ENCODE measurements at places on chromosomes 1 and 21.

- H3K27me3 ChIP-seq = no peaks in the 10 kb centered on the region
- H3K4me3 ChIP-seq = no peak overlapping the region
- no peaks in the 10 kb centered on the region for H3K4me1 ChIP-seq
These were observed 188.8 kb downstream of the ADGRL2 start for GRCh38 chr1:81989524-81989923.

GRCh38 chr1:50110151-50110550 is 1.4 kb downstream of the ELAVL4 start:
- no peaks in the 10 kb centered on the region for H3K4me1 ChIP-seq
- no peak for DNase-seq

DNA sequence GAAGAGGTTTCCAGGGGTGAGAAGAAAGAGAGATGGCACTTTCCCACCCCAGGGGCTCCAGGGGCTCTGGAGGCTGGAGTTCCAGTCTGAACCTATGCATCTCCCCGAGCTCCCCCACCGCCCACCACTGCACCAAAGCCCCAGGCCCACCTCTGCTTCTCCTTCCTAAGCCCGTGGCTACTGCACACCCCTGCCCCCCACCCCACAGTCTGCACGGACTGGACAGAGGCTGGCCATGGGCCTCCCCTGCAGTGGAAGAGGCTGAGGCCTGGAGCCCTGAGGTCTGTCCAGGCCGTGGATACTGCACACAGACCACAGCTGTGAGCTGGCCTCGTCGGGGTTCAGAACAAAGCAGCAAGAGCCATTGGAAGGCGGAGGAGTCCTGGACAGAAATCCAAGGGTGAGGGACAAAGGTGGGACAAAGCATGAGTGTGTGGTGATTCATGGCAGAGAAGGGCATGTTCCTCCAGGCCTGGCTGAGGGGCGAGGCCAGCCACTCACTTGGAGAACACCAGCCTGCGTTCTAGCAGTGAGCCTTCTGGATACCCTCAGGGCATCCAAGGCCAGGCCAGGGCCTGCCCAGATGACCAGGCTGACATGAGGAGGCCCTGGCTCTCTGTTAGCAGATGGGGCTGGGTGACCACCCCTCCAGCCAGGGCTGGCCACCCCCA is 244.8 kb upstream of the VAMP3 start:
- no peak overlapping the region for H3K27ac ChIP-seq
- H3K27me3 ChIP-seq = no peaks in the 10 kb centered on the region
- no peak for DNase-seq
- no peak overlapping the region for H3K4me3 ChIP-seq
- no peaks in the 10 kb centered on the region for H3K36me3 ChIP-seq

GRCh38 chr1:228508840-228509415 is 21.7 kb downstream of the RNF187 start:
- no peaks in the 10 kb centered on the region for H3K27me3 ChIP-seq
- H3K4me3 ChIP-seq = no peak overlapping the region
- no peaks in the 10 kb centered on the region for H3K4me1 ChIP-seq
- no peak for DNase-seq
- no peaks in the 10 kb centered on the region for H3K36me3 ChIP-seq
- H3K27ac ChIP-seq = no peak overlapping the region

GRCh38 chr1:166911624-166912023 is 35.6 kb upstream of the TADA1 start:
- no peak for DNase-seq
- H3K4me3 ChIP-seq = no peak overlapping the region

- peak; percentile 62 for DNase-seq
- H3K36me3 ChIP-seq = no peaks in the 10 kb centered on the region
- H3K27ac ChIP-seq = peak overlapping the region; percentile 88
- peaks cover 53% of the 10 kb centered on the region for H3K4me1 ChIP-seq
These were observed 76.7 kb downstream of the SSBP3 start for GRCh38 chr1:54329312-54330003.

GRCh38 chr21:28769683-28770082 is 223.0 kb downstream of the LTN1 start:
- no peak overlapping the region for H3K4me3 ChIP-seq
- no peaks in the 10 kb centered on the region for H3K27me3 ChIP-seq
- H3K27ac ChIP-seq = peak overlapping the region; percentile 65
- no peak for DNase-seq
- H3K36me3 ChIP-seq = no peaks in the 10 kb centered on the region

DNA sequence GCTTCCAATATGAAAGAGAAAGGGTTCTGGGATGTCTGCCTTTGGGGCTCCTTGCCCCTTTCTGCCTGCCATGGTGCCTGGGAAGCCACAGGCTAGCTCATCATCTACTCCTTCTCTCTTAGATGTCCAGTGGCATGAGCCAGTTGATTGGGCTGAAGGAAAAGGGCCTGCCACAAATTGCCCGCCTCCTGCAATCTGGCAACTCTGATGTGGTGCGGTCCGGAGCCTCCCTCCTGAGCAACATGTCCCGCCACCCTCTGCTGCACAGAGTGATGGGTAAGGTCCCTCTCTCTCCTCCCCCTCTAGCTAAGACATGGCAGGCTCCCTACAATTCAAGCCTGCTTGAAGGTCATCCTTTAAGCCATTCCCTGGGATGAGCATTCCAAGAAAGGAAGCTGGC is 41.0 kb downstream of the PKP1 start:
- H3K36me3 ChIP-seq = no peaks in the 10 kb centered on the region
- H3K4me3 ChIP-seq = no peak overlapping the region
- H3K27me3 ChIP-seq = no peaks in the 10 kb centered on the region
- H3K4me1 ChIP-seq = no peaks in the 10 kb centered on the region
- no peak for DNase-seq

GRCh38 chr1:29344336-29344735 is 108.0 kb downstream of the PTPRU start:
- no peaks in the 10 kb centered on the region for H3K27me3 ChIP-seq
- H3K4me3 ChIP-seq = no peak overlapping the region
- no peaks in the 10 kb centered on the region for H3K36me3 ChIP-seq
- H3K27ac ChIP-seq = no peak overlapping the region
- no peak for DNase-seq
- no peaks in the 10 kb centered on the region for H3K4me1 ChIP-seq

DNA sequence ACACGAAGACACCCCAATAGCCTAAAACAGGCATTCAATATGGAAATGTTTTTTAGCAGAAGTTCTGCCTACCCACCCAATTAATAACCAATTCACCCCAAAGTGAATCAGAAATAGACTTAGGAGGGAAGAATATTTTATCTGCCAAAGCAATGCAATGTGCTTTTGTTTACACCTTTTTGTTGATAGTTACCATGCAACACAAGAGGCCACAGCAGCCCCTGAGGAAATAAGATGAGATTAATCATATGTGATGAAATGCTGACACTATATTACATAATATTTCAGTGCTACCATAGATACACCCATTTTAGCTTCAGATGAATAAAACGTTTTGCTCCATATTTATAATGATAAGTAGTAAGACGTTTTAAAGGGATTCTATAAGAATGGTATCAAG is 60.9 kb upstream of the RGS2 start:
- no peaks in the 10 kb centered on the region for H3K27me3 ChIP-seq
- no peaks in the 10 kb centered on the region for H3K4me1 ChIP-seq
- H3K27ac ChIP-seq = no peak overlapping the region

- no peaks in the 10 kb centered on the region for H3K36me3 ChIP-seq
- no peak overlapping the region for H3K4me3 ChIP-seq
- no peak overlapping the region for H3K27ac ChIP-seq
- no peaks in the 10 kb centered on the region for H3K27me3 ChIP-seq
These were observed 174.8 kb downstream of the ASTN1 start for GRCh38 chr1:176989754-176990153.

DNA sequence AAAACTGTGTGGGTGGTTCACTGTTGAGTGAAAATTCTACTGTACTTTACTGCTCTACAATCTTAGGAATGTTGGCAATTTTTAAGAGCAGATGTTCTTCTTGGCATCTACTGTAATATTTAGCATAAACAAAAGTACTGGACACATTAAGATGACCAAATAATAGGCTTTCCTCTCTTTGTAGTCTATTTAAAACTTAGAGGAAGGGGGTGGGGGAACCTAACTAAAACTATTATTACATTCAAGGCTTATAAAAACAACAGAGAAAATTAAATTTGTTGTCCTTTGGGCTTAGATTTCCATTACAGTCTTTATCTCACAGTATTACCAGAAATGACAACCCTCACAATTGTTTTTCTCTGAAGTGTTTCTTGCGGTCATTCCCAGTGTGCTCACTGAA is 181.2 kb downstream of the PLPPR4 start:
- no peak for DNase-seq
- no peaks in the 10 kb centered on the region for H3K27me3 ChIP-seq
- no peaks in the 10 kb centered on the region for H3K36me3 ChIP-seq
- H3K27ac ChIP-seq = no peak overlapping the region

DNA sequence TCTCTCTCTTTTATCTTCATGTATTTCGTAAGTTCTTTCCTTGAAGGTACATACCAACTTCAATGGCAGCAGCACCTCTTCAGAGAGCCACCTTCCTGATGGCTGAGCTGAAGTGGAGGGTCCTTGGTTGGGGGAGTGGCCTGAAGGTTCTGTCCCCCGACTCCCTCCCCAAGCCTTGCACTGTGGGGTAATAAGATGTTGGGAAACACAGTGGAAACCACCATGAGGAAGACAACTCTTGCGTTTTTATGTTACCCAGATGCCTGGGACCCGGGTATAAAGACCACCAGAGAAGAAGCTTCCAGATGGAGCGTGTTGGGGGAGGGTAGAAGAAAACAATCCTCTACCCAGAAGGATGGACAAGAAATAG is 794 bp downstream of the KRTAP12-3 start:
- no peak overlapping the region for H3K4me3 ChIP-seq
- no peak for DNase-seq
- no peak overlapping the region for H3K27ac ChIP-seq
- peaks cover 3% of the 10 kb centered on the region for H3K27me3 ChIP-seq
- H3K4me1 ChIP-seq = no peaks in the 10 kb centered on the region

GRCh38 chr1:53835491-53835890 is 2.6 kb downstream of the NDC1 start:
- no peak for DNase-seq
- no peaks in the 10 kb centered on the region for H3K36me3 ChIP-seq
- H3K4me3 ChIP-seq = no peak overlapping the region
- H3K4me1 ChIP-seq = no peaks in the 10 kb centered on the region
- no peak overlapping the region for H3K27ac ChIP-seq

- H3K27me3 ChIP-seq = no peaks in the 10 kb centered on the region
- peak overlapping the region; percentile 89 for H3K27ac ChIP-seq
- DNase-seq = peak; percentile 39
- peak overlapping the region; percentile 49 for H3K4me3 ChIP-seq
These were observed 495 bp downstream of the SYNC start for GRCh38 chr1:32701951-32702598.

- no peak for DNase-seq
- H3K27me3 ChIP-seq = no peaks in the 10 kb centered on the region
- H3K4me3 ChIP-seq = no peak overlapping the region
- H3K4me1 ChIP-seq = no peaks in the 10 kb centered on the region
These were observed 24.8 kb downstream of the A3GALT2 start for GRCh38 chr1:33296082-33296458.

DNA sequence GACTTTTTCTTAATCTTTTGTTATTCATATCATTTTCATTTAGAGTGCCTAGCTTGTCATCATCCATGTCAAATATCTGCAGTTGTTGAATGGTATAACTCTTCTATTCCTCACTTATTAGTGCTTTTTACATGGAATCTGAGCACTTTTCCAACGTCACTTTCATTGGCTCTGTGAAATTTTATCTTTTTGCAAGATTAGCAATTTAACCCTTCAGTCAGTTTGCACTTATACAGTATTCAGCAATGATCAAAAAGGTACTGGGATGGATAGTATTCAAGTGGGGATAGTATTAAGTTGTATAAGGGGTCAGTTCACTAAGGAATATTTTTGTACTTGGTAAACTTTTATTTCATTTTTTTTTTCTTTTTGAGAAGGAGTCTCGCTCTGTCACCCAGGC is 150.0 kb downstream of the RASAL2 start:
- H3K4me3 ChIP-seq = no peak overlapping the region
- no peaks in the 10 kb centered on the region for H3K4me1 ChIP-seq
- no peaks in the 10 kb centered on the region for H3K36me3 ChIP-seq
- H3K27me3 ChIP-seq = no peaks in the 10 kb centered on the region
- DNase-seq = no peak

DNA sequence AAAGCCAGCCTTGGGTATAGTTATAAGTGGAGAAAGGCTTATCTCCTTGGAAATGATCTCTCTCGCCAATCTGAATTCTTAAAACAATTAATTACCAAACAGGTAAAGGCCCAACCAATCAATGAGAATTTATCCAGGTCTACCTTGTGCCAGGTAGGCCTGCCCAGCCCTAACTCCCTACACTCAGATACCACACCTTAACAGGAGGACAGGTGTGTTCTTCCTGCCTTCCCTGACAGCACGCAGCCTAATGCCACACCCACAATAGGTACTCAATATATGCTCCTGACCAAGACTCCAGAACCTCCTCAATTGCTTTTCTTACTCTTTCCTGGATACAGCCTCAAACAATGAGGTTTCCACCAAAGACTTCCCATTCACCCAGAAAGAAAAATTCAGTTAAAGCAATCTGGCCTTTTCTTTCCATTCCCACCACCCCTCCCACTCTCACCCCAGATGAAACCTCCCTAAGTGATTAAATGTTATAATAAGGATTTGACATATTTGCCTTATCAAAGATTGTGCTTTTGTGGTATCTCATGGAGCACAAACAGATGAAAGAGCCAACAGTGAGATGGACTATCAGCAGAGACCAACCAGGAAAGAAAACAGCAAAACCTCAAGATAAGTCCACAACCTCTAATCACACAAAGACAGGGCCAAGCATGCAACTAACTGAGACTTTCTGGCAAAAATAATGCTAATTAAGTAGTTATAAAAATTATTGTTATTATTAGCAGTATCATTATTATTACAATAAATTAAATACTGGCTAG is 25.6 kb downstream of the TRABD2B start:
- H3K4me3 ChIP-seq = no peak overlapping the region
- DNase-seq = no peak
- H3K36me3 ChIP-seq = no peaks in the 10 kb centered on the region
- no peaks in the 10 kb centered on the region for H3K4me1 ChIP-seq

- H3K4me3 ChIP-seq = no peak overlapping the region
- H3K27me3 ChIP-seq = no peaks in the 10 kb centered on the region
- no peaks in the 10 kb centered on the region for H3K4me1 ChIP-seq
- no peaks in the 10 kb centered on the region for H3K36me3 ChIP-seq
These were observed 89.2 kb downstream of the JAK1 start for GRCh38 chr1:64877151-64877550.

DNA sequence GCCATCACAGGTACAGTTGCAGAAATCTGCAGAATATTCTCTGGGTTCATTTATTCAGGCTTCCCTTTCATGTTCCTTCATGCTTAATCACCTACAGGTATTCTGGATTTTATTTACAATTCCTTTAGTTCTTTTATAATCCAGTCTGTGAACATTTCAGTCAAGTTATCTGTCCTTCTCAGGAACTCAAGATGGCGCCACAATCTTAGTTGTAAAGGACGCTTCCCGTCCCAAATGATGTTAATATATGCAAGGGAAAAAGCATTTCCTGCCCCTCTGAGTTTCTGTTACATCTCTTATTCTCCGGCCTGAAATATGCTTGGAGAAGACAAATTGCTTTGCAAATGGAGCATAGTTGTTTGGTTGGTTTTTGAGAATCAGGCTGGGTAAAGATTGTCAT is 19.3 kb downstream of the F3 start:
- H3K4me1 ChIP-seq = no peaks in the 10 kb centered on the region
- peak; percentile 41 for DNase-seq
- no peak overlapping the region for H3K27ac ChIP-seq
- no peaks in the 10 kb centered on the region for H3K27me3 ChIP-seq
- H3K4me3 ChIP-seq = no peak overlapping the region

Data from uterus (tissue), 4 donors.